ENCODE measurements at places on chromosomes 3 and 15.

DNA sequence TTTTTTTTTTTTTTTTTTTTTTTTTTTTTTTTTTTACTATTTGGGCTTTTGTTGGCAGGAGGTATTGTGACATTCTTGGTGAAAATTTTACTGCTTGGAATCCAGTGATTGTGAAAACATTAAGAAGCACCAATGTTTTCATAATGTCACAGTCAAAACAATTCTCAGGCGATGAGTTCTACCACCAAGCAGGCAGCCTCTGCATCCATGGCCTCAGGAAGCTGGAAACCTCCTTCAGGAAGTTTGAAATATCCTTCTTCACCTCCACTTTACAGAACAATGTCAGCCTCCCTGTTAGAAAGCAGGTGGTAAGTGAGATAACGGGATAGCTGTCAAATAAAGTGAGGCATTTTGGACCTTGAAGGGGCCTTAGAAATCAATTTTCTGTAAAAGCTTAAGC is 98.3 kb downstream of the MEX3B start:
- no peak for DNase-seq

DNA sequence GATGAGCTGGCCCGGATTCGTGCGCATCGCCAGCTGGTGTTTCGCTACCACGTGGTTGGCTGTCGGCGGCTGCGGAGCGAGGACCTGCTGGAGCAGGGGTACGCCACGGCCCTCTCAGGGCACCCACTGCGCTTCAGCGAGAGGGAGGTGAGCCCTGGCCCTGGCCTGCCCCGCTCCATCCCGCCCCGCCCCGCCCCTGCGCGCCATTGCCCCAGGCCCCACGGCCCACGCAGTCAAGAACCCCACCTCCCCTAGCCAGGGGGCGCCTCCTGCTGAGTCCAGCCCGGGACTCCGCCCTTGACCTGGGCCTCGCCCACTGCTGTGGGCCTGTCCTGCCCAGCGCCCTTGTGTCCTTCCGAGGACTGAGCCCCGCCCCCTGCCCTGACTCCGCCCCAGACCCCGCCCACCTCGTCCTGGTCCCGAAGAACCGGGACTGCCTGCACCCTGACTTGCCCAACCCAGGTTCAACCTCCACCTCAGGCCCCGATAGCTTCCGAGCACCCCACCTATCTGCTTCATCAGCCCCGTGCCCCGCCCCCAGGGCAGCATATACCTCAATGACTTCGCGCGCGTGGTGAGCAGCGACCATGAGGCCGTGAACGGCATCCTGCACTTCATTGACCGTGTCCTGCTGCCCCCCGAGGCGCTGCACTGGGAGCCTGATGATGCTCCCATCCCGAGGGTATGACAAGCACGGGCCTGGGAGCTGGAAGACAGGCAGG is 14.8 kb downstream of the NT5DC2 start:
- DNase-seq = no peak

DNA sequence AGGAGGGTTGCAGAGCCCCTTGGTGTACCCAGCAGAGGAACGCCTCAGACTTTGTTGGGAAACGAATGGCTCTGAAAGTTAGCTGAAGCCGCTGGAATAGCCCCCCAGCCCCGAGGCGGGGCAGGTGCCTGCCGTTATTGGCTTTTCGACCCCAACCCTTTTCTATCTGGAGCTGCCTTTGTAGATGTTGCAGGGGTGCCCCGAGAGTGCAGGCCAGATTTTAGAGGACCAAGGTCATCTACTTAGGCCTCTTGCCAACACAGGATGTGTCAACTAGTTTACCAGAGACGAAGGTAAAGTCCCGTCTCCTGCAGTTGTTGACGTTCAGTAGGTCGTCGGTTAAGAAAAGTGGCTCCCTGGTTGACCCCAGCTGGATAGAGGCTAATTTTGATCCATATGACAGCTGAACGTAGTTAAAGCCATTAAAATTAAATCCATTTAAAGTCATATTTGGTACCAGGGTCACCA is 579 bp upstream of the UBE3A start:
- DNase-seq = no peak

DNA sequence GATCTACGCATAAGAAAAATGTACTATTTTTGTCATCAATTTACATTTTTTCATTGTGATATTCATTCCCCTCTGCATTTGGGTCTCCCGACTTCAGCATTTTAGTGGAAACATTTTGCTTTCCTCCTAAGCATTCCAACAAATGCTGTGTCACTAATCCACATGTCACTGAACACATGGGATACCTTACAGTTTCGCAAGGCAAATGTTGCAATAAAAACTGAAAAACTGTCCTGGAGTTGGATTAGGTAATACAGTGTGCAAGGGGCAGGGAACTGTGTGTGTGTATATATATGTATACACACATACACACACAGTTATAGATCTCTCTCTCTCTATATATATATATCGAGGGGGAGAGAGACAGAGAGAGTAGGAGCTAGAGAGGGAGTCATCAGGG is 632.2 kb downstream of the MAGI1 start:
- DNase-seq = no peak

DNA sequence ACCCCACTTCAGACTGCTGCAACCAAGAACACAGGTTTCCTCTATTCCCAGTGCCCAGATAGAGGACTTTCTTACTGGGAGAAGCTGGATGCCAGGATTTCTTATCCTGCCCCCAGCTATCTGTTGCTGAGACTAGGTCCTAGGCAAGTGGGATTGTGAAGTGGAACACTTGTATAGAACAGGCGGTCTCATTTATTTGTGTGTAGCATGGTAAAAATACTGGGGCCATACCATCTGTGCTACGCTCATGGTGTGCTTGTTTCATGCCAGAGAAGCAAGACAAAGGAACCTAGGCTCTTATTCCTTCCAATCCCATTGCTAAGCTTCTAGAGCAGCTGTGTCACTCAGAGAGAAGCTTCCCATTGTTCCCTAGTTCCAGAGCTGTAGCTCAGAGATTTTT is 191.5 kb upstream of the EPHA6 start:
- DNase-seq = no peak

GRCh38 chr3:47850564-47851410 is 47.8 kb downstream of the DHX30 start:
- no peak for DNase-seq

DNA sequence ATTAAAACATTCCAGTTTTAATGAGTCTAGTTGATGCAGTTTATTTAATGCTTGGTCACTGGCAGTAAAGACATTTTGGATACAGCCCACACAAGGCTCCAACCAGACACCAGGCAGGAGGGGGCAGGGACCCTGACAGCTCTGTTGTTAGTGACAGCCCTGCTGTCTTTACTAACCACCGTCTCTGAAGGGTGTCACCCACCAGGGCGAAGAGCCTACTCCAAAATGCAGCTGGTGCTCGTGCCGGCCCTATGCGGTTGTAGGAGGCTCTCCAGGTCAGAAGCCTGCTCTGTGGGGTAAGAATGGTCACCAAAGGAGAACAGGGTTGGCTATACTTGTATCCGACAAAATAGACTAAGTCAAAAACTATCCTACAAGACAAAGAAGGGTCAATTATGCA is 132.2 kb downstream of the ATP10A start:
- no peak for DNase-seq

- DNase-seq = peak; percentile 99
Measured at GRCh38 chr15:44426975-44427755, at the start of gene CTDSPL2. CTDSPL2 (plus strand) TSS chr15:44427629; CDS start chr15:44459015, 31,386 bp downstream.

DNA sequence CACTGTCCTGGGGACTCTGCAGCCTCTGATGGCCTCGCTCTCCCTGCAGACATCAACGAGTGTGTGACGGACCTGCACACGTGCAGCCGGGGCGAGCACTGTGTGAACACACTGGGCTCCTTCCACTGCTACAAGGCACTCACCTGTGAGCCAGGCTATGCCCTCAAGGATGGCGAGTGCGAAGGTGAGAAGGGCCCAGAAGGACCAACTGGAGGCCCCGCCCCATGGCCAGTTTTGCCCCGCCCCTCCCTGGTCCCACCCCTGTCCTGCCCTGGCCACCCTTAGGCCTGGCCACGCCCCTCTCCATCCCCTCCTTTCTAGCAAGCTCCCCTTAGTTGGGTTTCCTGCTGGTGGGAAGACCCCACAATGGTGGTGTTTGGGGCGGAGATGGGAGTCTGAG is 77.5 kb downstream of the FBLN2 start:
- DNase-seq = no peak

DNA sequence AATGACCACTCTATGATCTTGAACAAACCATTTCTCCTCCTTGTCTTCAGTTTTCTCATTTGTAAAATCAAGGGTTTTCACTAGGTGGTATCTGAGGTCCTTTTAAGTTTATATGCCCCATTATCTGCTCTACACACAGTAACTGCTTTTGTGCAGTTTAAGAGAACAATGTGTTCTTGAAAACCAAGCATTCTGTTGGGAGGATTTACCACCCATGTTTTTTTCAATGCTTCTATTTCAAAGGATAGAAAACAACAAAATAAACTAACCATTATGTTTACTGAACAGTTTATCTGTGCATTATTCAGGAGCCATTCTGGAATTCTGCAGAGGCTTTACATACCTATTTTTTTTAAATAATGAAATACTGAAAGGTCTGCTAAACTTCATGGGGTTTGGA is 67.6 kb upstream of the C3orf49 start:
- no peak for DNase-seq

DNA sequence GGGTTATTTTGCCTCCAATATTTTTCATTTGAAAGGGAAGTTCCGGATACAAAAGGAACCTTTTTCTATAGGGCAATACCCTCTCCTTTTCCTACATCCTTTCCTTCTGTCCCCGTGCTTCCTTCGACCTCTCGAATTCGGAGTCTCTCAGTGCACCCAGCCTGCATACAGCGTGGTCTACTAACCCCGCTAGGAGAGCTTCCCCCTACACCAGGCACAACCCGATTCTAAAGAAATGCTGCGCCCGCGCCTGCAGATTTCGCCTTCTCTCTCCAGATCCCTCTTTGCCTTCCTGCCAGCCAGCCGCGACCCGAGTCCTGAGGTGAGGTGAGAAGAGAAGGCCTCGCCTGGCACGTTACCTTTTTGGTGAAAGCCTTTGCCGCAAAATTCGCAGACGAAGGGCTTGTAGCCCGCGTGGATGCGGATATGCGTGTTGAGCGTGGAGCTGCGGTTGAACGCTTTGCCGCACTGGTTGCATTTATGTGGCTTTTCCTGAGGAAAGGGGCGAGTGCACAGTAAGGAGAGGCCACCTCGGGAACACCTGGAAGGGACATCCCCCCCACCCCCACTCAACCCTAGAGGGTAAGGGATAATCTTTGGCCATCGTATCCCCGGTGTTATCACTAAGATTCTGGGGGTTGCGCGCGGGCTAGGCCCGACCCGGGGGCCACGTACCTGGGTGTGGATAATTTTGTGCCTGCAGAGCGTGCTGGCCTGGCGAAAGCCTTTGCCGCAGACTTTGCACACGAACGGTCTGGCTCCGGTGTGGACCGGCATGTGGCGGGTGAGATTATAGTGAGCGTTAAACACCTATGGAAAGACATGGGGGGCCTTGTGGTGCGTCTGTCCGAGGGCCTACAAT is 2.3 kb downstream of the FEZF2 start:
- DNase-seq = no peak

- no peak for DNase-seq
Measured at GRCh38 chr15:55221090-55222011, 24.6 kb upstream of the RSL24D1 start.

GRCh38 chr3:61927332-61927731 is 366.0 kb downstream of the PTPRG start:
- DNase-seq = peak; percentile 64

DNA sequence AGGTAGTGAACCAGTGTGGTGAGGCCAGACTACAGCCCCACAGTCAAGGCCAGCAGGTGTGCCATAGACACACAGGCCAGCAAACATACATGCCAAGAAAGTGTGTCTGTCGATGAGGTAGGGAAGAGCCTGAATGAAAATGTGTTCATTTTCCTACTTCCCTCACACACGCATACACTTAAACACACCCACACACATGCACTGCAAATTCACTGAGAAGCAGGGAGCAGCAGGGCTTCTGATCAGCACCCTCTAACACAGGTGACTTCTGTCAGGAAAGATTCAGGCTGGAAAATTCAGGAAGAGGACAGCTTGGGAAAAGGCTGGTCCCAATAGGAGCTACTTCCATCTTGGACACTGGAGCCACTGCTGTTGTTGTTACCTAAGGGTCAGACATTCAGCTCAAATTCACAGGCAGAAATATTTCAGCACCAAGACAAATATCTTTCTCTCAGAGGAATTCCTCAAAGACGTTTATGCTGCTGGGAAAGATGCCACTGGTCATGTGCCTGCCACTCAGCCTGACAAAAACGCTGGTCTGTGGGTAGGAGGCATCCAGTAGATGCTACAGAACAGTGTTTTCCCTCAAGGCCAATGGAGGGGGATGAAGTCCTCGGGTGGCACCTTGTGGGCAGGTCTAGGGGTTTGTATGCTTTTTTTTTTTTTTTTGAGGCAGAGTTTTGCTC is 40.9 kb upstream of the LARS2 start:
- no peak for DNase-seq

- DNase-seq = no peak
Measured at GRCh38 chr3:120802916-120803315, 60.4 kb downstream of the GTF2E1 start.

- DNase-seq = no peak
Measured at GRCh38 chr3:126984391-126985131, 1.6 kb downstream of the PLXNA1 start.

GRCh38 chr3:156010829-156011228 is 109.5 kb upstream of the KCNAB1 start:
- DNase-seq = no peak

DNA sequence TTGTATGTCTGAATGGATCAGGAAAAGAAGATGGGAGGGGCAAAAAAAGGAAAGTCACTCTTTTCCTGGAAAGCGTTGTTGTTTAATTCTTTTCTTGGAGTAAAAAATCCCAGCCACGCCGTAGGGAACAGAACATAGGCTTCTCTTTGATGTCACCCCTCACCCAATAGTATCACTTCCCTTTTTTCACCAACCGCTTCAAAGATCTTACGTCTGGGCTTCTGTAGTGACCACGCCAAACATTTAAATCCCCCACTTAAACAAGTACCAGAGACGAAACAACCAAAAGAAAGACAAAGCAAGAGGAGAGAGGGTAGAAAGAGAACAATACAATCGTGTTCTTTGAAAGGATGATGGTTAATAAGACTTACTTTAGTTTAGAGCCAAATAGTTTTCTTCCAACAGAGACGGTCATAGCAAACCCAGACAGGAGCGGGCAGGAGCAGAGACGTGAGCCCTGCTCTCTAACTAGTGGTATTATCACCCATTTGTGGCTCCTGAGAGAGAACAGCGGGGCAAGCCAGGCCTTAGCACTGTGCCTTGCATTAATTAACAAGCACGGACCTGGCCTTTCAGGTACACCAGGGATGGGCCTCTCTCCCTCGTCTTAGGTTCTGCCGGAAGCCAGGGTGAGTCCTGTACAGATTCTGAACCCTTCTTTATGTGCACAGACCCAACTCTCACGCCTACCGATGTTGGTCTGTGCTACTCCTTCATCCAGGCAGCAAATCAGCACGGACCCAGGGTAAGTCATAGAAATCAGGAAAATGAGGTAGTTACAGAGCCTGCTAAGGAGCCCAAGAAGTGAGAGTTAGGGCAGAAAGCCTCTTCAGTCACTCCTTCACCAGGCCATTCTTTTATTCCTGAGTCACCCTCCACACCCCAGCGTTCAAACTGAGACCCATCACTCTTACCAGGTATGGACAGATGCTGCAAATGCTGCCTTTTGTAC is 28.2 kb upstream of the BCL6 start:
- no peak for DNase-seq

Measured in lower leg skin (tissue), 4 donors.